NCI-H187 treated with DMSO at 0.1 percent for 48 hours (cell line): ENCODE measurements at places on chromosomes 4 and X.
A peak's percentile ranks its signal among the peaks of the same experiment; 100 is the strongest.

- DNase-seq = peak; percentile 86
Measured at GRCh38 chrX:147376601-147377422, 534.9 kb upstream of the FMR1 start.

- no peak for DNase-seq
Measured at GRCh38 chr4:87353592-87353991, 30.9 kb upstream of the HSD17B13 start.

DNA sequence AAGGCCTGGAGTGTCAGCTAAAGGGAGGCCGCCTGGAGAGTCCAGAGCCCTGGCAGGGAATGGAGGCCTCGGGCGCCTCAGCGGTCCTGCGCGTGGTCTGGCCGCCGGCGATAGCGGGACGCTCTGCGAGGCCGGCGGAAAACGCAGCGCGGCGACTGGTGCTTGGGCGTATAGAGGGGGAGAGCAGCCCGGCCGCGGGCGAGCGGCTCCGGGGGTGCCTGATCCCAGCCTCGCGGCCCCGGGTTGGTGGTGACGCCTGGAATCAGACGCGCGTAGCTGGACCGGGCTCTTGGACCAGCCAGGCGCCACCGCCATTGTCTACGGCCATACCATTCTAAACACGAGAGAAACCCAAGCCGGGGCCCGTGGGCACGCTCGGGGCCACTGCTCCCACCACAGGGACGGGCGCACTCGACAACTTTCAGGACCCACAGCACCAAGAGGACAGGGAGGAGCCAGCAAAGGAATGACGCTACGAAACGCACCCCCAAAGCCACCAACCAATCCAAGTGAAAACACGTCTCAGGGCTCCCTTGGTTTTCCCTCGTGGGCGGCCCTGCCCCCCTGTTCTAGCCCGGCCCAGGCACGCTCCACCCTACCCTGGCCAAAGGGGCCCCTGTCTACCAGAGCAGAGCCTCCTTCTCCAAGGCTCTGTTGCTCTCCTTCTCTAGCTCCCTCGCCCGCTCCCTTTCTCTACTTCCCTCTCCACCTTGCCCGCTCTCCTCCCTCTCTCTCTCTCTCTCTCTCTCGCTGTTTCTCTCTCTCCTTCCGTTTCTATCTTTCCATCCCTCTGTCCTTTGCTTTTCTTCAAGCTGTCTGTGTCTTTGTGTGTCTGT lies 7.8 kb downstream of the FRG2 start:
- no peak for DNase-seq

- DNase-seq = no peak
Measured at GRCh38 chrX:147912093-147912801, 528 bp downstream of the FMR1 start.

DNA sequence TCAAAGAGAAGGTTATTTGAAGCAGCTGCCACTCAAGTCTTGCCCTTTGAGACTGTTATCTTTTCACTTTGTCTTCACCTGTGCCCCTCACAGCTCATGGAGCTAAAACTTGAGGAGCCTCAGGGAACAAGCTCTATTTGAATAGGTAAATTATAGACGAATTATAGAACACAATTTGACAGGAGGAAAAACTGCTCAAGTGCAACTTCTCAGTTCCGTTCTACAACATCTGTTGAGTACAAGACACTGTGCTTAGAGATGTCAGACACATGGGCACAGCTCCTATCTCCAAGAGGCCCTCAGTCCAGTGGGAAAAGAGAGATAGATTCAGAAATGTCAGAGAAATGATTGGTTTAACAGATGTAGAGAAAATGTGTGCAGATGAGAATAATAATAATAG lies 5.1 kb downstream of the PPP1R2C start:
- DNase-seq = no peak

- no peak for DNase-seq
Measured at GRCh38 chr4:15416357-15417232, 11.2 kb upstream of the C1QTNF7 start.

GRCh38 chr4:93355411-93355810 lies 473.1 kb upstream of the ATOH1 start:
- no peak for DNase-seq
